ENCODE measurements at places on chromosomes 4 and X.

- no peak for DNase-seq
Observed at GRCh38 chr4:659851-660250, 14.2 kb downstream of the ATP5ME start.

DNA sequence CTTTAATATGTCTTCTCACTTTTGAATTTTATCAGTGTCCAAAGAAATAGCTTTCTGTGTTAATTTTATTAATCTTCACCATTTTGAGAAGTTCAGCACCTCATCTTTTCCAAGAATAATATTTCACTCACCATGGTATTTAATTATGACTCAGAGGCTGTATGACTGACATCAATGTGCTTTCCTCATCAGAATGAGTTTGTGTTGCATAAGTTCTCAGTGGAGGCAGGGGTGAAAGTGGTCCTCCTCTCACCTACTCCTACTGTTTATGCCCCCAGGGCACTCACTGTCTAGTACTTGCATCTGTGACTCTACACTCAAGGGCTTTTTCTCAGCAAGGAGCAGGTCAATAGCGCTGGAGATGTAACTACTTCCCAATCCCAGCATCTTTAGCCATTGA lies 905.3 kb upstream of the INTU start:
- DNase-seq, result no peak

GRCh38 chr4:171793723-171794122 lies 19.5 kb upstream of the GALNTL6 start:
- no peak for DNase-seq

GRCh38 chrX:132119283-132119682 lies 8.5 kb downstream of the FRMD7 start:
- DNase-seq, result no peak

DNA sequence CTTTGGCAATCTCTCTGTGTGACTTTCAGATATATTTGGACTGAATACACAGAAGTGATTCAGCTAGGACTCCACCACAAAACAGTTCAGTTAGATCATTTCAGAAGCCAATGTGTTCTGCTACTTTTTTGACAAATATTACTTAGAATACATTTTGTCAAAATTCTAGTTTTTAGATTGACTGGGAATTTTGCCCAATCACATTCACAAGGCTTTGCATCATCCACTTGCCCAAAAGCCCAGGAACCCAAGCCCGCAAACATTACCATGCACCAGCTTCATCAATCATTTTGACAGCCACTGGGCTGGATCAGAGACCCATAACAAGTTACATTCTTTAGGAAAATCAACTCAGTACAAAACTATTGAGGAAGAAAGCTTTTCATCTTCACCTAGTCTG lies 256.6 kb upstream of the NDST3 start:
- DNase-seq, result no peak
